Adrenal gland (tissue), 19 donors: ENCODE measurements at places on chromosomes 16 and 17. TPM values are rescaled to one million over a fixed set of nuclear protein-coding genes. Genes with fewer than 3 reads are reported as not detected.

- H3K4me1 ChIP-seq: peaks cover 9% of the 10 kb centered on the region
- peak; percentile 60 for DNase-seq
- H3K27me3 ChIP-seq: no peaks in the 10 kb centered on the region
- H3K27ac ChIP-seq: no peak overlapping the region
- no peaks in the 10 kb centered on the region for H3K36me3 ChIP-seq
- no peak overlapping the region for H3K4me3 ChIP-seq
Measured at GRCh38 chr16:59886021-59886420, 1151.9 kb upstream of the GOT2 start.

DNA sequence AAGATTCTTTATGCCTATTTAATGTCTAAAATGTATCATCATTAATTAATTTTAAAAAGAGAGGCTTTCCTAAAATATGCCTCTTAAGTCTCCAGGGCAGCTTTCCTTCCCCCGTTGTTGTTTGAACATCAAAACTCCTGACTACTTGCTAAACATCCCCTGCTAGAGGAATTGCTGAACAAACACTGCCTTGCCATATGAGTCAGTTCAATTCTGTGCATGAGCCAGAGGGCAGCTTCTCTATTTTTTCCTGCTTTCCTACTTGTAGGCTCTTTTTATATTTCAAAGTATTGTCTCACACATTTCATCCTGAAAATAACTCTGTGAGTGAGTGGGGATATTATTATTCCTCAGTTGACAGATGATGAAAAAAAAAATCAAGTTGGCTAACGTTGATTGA is 143.4 kb downstream of the HS3ST4 start:
- peaks cover 9% of the 10 kb centered on the region for H3K27me3 ChIP-seq
- no peak for DNase-seq
- no peak overlapping the region for H3K27ac ChIP-seq

DNA sequence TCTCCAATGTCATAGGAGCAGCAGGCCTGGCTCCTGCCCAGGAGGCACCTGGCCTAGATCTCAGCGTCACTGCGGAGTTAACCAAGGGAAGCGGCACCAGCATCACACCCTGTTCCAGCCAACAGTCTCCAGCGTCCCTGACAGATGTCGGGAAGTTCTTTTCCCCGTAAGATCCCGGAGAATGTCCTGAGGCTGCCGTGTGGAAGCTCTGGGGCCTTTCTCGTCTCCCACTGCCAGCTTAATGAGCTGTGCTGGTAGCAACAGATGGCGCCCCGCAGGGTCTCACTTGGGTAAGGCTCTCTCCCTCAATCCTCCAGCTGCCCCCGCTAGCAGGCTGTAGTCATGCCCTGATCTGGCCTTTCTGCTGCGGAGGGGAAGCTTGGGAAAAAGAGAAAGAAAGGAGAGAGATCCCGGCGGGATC is 57.5 kb downstream of the MARCHF10 start:
- no peaks in the 10 kb centered on the region for H3K4me1 ChIP-seq
- DNase-seq: no peak
- no peaks in the 10 kb centered on the region for H3K36me3 ChIP-seq

DNA sequence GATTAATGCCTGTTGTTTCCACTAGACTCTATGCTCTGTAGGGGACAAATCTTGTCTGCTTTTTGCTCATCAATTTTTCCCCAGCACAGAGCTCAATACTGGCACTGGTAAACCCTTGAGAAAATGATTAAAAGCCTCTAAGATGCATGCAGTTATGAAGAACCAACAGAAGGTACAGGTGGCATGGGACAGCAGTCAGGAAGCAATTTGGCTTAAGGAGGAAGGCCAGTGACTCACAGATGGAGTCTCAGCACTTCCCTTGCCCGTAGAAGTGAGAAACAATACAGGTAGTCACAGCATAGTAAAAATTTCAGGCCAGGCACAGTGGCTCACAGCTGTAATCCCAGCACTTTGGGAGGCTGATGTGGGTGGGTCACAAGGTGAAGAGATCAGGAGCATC is 504.7 kb upstream of the RBFOX1 start:
- no peaks in the 10 kb centered on the region for H3K36me3 ChIP-seq
- DNase-seq: no peak
- no peaks in the 10 kb centered on the region for H3K27me3 ChIP-seq

- no peaks in the 10 kb centered on the region for H3K27me3 ChIP-seq
- no peak overlapping the region for H3K4me3 ChIP-seq
- DNase-seq: no peak
Measured at GRCh38 chr16:11123666-11124065, 132.3 kb downstream of the SOCS1 start.

DNA sequence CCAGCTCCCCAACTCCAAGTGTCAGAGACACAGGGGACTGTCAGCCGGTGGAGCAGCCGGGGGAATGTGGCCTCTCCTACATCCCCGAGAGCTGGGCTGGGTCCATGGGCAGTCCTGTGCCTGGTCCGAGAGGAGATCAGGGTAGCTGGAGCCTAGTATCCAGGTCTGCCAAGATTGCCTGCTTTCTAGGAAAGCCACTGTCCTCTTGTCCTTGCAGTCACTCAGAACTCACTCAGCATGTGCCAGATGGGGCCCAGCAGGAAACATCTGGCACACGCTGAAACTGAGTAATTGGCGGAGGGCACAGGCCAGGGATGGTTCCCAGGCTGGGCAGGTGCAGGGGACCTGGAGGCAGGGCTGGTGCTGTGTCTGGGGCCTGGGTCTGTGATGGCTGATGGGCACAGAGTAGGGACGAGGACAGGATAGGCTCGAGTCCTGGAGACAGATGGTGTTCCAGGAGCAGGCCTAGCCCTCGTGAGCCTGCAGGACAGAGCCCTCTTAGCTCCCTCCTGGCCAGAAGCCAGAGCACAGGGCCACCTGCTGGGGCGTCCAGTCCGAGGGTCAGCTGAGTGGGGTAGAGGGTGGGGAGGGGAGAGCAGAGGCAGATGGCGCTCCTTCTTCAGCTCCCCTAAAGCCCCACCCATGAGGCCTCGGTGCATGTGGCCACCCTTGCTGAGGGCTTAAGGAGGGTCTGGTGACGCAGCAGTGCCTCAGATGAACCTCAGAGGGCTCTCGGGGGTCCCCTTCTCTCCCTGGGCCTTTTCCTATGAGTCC is 31.1 kb downstream of the ADCY7 start:
- no peak overlapping the region for H3K27ac ChIP-seq
- H3K27me3 ChIP-seq: no peaks in the 10 kb centered on the region
- no peaks in the 10 kb centered on the region for H3K4me1 ChIP-seq

DNA sequence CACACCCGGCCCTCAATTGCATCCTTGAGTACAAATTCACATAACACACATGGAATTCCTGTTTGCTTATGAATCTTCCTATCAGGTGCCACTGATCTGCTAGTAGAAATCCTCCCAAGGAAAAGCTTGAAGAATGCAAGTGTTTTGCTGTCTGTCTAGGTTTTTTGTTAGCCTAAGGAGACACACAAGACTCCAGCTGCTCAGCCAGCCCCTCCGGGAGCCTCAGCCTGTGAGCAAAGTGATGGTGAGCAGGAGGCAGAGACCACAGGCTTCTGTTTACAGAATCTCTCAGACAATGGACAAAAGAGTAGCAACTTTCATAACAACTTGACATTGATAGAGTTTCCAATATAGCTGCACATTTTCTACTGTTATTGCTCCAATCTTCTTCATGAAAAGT is 18.4 kb upstream of the PRKCA start:
- no peaks in the 10 kb centered on the region for H3K27me3 ChIP-seq
- no peak overlapping the region for H3K27ac ChIP-seq
- no peaks in the 10 kb centered on the region for H3K36me3 ChIP-seq
- H3K4me1 ChIP-seq: no peaks in the 10 kb centered on the region
- no peak overlapping the region for H3K4me3 ChIP-seq

DNA sequence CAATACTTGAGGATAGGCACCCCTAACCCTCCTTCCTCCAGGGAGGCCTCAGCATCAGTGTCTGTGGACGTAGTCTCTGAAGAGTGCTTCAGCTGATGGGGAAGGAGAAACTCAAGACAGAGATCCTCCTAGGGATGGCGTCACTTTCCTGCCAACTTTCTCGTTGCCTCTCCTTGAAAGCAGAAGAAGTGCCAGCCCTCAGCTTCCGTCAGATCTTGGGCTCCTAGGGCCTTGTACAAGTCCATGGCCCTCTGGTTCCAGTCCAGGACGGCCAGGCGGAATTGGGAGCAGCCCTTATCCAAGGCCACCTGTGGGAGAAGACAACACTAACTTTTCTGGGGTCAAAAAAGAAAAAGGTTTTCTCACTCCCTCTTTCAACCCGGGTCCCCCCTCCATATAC is 1.3 kb downstream of the SAT2 start:
- H3K27me3 ChIP-seq: no peaks in the 10 kb centered on the region
- H3K4me3 ChIP-seq: peak overlapping the region; percentile 99
- peak overlapping the region; percentile 99 for H3K27ac ChIP-seq
- peak; percentile 70 for DNase-seq

- peak overlapping the region; percentile 48 for H3K27ac ChIP-seq
- no peak overlapping the region for H3K4me3 ChIP-seq
- H3K4me1 ChIP-seq: peaks cover 15% of the 10 kb centered on the region
- DNase-seq: peak; percentile 53
Measured at GRCh38 chr16:64409783-64410210, 712.1 kb downstream of the CDH11 start.

- no peaks in the 10 kb centered on the region for H3K27me3 ChIP-seq
- no peaks in the 10 kb centered on the region for H3K36me3 ChIP-seq
- no peak for DNase-seq
- peaks cover 33% of the 10 kb centered on the region for H3K4me1 ChIP-seq
- H3K4me3 ChIP-seq: no peak overlapping the region
Measured at GRCh38 chr17:81336930-81337325, 41.8 kb upstream of the SLC38A10 start.

GRCh38 chr16:89007371-89008249 is 30.6 kb upstream of the CBFA2T3 start:
- peaks cover 5% of the 10 kb centered on the region for H3K27me3 ChIP-seq
- no peak for DNase-seq
- H3K36me3 ChIP-seq: no peaks in the 10 kb centered on the region
- no peak overlapping the region for H3K27ac ChIP-seq

DNA sequence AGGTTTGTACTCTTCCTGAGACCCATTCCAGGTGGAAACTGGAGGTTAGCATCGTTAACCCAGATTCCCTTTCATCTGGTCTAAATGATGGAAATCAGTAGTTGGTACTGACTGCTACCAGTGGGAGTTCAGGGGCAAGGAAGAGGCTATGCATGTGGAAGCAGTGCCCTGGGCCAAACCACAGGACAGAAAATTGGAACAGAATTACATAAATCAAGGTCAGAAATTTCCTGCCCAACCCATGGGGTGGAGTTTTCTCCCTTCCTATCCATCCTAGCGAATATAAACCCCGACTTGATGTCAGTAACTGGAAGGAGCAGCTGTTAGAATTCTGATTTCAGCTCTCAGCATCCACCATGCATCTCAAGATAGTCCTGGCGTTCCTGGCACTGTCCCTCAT is at the start of gene AOC2:
AOC2 (plus strand) TSS at position 310 of the 400 bp plus-strand sequence; CDS start at position 357, 47 bp downstream.
- peaks cover 52% of the 10 kb centered on the region for H3K36me3 ChIP-seq
- no peak for DNase-seq
- H3K4me3 ChIP-seq: no peak within 1 kb of the TSS
- no peaks in the 10 kb centered on the region for H3K27me3 ChIP-seq
- H3K4me1 ChIP-seq: no peaks in the 10 kb centered on the region

DNA sequence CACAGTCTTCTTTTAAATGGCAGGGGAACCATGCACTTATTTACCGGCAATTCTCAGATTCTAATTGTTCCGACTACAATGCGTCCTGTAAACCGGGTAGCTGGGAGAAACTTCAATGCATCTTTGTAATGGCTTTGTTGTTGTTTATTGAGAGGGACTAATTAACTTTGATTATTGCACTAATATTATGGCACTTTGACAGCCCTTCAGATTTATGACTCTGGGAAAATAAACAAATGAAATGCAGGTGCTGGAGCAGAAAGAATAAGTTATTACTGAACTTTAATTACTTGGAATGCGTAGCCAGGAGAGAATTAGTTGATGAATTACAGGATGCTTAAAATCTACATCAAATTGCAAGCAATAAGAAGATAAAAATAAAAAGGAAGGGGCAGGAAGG is 77.0 kb downstream of the WWOX start:
- H3K27me3 ChIP-seq: no peaks in the 10 kb centered on the region
- no peak overlapping the region for H3K27ac ChIP-seq
- no peaks in the 10 kb centered on the region for H3K36me3 ChIP-seq
- no peak for DNase-seq
- no peaks in the 10 kb centered on the region for H3K4me1 ChIP-seq

DNA sequence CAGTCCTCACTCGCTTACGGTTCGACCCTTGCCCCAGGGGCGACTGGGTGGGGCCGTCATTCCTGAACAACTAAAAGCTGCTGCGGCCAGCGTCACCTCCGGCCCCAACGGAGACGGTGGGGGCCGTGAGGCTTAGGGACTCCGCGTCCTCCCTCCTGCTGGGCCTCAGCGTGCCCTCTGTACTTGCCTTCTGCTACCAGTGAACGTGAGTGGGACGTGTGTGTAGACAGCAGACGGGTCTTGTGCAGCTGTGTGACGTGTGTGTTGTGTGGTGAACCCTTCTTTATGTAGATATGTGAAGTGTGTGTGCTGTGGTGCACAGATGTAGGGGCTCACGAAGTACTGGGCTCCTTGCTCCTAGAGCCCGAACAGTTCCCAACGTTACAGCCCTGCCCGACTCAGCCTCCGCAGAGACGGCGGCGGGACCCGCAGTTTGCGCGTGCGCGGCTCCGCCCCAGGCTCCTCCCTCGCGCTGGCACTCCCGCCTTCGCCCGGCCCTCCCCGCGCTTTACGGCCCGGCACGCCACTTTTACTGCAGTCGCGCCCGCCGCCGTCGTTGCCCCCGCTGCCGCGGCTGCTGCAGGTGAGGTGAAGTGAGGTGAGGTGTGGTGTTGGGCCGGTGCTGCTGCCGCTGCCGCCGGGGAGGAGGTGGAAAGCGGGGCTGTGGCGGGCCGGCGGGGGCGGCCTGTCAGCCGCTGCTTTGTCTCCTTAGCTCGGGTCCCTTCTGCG is at the start of gene PHAF1:
PHAF1 (plus strand) TSS at position 535 of the 729 bp plus-strand sequence. CDS start 235 bp downstream, outside the sequence.
- peak within 1 kb of the TSS; percentile 89 for H3K4me3 ChIP-seq
- no peaks in the 10 kb centered on the region for H3K27me3 ChIP-seq
- H3K4me1 ChIP-seq: peaks cover 26% of the 10 kb centered on the region
- H3K36me3 ChIP-seq: no peaks in the 10 kb centered on the region
- H3K27ac ChIP-seq: peak within 1 kb of the TSS; percentile 46

GRCh38 chr16:79653373-79653891 is 52.9 kb upstream of the MAF start:
- peak; percentile 59 for DNase-seq
- no peak overlapping the region for H3K27ac ChIP-seq
- no peak overlapping the region for H3K4me3 ChIP-seq

DNA sequence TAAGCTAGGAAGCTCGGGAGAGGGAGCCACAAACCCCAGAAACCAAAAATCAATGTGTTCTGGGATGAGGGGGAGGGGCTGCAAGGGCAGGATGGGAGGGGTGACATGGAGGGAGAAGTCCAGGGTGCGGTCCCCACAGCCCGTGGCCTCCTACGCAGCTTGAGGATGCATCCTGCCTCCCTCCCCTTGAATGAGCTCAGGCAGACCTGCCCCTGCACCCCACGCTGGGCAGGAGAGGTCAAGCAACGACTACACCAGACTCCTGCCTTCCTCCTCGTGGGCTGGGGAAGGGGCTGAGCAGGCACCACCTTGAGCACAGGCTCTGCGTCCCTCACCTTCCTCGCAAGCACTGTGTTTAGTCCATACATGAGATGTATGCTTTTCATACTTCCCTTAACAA is 3.9 kb downstream of the ANKRD13B start:
- no peak overlapping the region for H3K27ac ChIP-seq
- H3K4me3 ChIP-seq: no peak overlapping the region
- peaks cover 18% of the 10 kb centered on the region for H3K4me1 ChIP-seq

Gene CES4A
- total RNA-seq: 15.6 TPM

Gene PIK3R5
- total RNA-seq: 12.1 TPM

Gene TNRC6C
- total RNA-seq: 6.9 TPM

Gene CDH8
- 9.2 TPM for total RNA-seq

Gene DNAAF1
- total RNA-seq: 2.3 TPM

Gene TXNDC11
- total RNA-seq: 53.8 TPM

Gene KRT27
- total RNA-seq: not detected

Gene AKAP1
- 259 TPM for total RNA-seq

Gene GALR2
- total RNA-seq: not detected
